ENCODE measurements at places on chromosomes 11 and 22. TPM values are rescaled to one million over a fixed set of nuclear protein-coding genes. Genes with fewer than 3 reads are reported as not detected.

The TBX1 gene
- total RNA-seq: 2.4 TPM

The MORC2 gene
- total RNA-seq: 19.2 TPM

The PVALB gene
- not detected for total RNA-seq

DNA sequence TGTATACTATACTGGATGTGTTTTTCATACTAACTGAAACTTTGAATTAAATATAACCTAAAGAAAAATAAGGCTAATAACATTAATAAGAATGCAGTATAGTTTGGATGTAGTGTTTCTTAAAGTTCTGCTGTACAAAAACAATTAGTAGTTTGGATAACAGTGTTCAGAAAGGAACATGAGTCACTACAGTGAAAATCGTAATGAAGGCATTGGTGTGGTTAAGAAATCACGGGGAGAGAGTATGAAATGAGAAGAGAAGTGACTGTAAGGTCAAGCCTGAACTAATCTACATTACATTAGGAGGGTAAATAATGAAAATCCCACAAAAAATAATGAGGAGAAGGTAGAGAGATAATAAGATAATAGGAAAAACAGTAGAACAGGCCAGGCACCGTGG, 726.6 kb upstream of the ARHGAP42 start:
- DNase-seq: no peak

DNA sequence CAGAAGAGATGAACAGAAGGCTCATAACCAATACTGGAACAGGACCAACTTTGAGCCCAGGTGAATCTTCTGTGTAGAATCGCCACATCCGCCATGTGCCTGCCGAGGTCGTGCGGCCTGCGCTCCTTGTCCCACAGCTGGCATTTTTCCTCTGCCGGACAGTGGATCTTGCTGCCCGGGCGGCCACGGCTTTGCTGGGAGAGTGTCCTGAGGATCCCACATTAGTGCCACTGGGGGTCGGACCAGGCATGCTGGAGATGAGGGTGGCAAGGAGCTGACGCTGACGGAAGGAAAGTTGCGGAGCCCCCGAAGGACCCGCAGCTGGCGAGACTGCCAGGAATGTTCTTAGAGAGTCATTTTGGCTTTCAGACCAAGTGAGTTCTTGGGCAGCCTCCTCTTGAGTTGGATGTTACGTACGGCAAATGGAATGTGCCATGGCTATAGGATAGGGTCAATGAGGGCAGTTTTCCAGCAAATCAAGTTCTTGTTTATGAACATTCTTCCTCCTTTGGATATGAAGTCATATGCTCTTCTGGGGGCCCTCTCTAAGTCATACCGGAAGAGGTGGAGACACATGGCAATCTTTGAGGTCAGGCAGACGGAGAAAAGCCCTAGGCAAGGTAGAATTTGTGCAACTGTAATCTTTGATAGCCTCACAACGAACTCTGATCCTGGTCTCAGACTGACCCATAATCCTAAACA, 57.4 kb upstream of the NUP160 start:
- no peak for DNase-seq

- DNase-seq: no peak
These were observed 26.7 kb upstream of the ETS1 start for GRCh38 chr11:128614026-128614425.

DNA sequence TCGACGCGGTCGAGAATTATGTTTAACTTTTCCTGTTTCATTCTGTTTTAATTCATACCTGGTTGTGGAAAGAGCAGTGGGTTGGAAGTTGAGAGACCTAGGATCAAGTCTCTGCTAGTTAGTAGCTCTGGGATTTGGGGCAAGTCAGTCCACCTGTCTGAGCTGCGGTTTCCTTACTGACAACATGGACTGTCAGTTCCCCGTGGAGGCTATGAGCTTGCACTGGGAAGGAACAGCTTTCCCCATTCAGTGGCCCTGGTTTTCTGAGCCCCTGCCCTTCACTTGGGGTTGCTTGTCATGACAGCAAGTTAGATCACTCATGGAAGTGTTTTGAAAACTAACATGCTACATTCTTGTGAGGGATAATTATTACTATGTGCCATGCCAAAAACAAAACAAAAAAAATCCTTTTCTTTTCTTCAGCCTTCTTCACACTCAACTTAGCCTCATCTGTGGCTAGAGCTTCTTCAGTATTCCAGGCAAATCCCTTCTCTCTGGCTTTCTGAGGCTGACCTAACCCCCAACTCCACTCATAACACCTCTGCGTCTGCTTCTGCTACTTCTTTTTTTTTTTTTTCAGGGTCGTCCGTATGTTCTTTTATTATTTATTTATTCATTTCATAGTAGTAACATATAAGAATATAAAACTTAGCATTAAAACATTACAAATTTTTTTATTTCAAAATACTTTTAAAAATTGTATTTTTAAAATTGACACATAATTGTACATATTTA, 43.0 kb upstream of the ZBED5 start:
- DNase-seq: no peak
